ENCODE measurements at places on chromosomes 12 and 14.

DNA sequence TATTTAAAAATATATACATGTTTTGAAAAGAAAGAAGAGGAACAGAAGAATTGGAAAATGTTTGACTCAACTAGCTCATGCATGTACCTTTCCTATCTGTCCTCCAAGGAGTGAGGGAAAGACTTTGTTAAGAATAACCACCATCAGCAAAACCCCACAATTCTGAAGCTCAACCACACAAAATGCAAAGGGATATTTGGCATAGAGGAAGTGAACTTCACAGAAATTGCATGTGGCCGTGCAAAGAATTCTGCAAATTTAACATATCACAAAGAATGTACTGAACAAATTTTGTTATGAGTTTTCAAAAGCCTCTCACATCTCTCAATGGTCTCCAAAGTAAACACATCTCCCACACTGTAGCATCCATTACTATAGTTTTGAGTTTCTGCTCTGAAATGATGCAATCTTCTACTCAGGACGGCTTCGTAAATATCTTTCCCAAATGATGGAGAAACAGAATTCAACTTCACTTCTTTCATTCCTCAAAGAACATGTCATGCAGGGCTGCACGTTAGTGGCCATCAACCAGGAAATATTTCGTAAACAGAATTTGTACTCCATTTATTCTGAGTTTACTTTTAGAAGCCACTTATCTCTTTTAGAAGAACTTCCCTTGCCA, 17.6 kb downstream of the DUSP6 start:
- no peak for DNase-seq

DNA sequence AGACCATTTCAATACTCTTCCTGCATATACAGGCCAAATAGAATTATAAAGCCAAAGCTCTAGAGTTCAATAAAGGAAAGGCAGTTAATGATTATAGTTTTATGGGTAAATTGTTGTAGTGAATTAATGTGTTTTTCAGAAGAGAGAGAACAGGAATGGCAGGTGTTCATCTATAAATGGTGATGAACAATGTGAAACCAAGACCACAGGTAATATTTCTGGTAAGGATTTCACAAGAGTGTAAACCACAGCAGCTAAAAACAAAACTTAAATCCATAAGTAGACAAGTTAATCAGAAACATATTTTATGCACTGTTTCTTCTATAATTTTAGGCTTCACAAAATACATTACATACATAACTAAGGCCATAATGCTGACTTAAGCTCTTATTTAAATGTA, 204.4 kb downstream of the SYT1 start:
- DNase-seq = no peak

GRCh38 chr14:101230161-101230850, 326.8 kb upstream of the RTL1 start:
- DNase-seq = no peak

DNA sequence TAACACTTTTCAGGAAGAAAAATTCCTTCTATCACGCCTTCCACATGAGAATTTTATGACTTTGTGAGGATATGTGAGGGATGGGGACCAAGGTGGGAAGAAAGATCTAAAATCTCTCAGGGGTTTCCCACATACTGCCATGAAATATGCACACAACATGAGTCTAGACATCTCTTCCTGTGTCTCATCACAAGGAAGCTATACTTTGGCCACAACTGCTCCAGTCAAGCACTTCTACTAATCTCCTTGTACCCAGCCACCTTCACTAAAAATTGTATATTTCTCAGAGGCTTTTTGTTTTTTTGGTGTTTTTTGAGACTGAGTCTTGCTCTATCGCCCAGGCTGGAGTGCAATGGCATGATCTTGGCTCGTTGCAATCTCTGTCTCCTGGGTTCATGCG, 3.2 kb downstream of the OSBPL8 start:
- DNase-seq = no peak

DNA sequence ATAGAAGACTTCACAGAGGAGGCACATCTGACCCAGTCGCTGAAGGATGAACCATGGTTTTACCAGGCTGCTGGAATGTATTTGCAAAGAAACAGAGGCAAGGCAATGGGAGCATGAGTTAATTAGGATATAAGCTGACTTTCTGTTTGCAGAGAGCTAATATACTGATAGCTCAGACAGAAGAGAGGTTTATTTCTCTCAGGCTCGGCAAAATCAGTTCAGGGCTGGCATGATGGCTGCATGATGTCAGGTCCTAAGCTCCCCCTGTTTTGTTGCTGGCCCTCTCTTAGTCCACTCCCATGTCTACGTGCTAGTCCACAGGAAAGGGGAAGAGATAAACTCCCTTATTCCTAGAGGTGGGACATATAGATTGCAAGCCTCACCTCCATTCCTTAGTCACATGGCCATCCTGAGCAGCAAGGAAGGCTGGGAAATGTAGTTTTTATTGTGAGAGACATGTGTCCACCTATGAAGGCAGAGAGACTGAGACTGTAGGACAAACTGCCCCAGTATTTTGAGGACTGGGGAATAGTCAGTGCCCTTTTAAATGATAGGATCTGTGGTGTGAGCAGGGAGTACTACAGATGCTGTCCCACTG, 224.5 kb downstream of the VRK1 start:
- no peak for DNase-seq

DNA sequence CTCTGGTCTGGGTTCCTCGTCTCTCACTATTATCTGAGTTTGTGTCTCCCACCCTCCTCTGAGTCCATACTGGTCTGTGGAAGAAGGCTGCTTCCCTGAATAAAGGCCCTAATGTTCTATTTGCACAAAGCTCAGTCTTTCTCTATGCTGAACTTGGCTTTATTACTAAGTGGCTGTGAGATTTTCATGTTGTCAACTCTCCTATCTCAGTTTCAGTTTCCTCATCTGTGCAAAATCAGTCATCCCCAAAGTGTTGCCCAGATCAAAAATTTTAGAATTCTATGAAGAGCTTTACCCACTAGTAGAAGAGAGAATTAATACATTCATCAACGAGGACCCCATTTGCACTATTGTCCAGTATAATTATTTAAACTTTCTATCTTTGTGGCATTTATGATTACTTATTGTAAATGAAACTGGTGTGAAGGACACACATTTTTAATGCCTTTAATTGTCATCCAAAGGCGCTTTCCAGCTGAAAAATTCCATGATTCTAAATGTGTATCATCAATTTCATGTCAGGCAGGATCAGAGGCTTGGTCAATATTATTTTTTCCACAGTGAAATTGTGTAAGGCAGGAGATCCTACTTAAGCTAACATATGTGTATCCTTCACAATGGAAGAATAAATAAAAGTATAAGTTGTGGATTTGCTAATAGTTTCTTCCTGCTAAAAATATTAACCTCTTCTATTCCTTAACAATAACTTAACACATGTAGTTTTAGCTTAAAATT, 79.1 kb upstream of the EEA1 start:
- DNase-seq = no peak

DNA sequence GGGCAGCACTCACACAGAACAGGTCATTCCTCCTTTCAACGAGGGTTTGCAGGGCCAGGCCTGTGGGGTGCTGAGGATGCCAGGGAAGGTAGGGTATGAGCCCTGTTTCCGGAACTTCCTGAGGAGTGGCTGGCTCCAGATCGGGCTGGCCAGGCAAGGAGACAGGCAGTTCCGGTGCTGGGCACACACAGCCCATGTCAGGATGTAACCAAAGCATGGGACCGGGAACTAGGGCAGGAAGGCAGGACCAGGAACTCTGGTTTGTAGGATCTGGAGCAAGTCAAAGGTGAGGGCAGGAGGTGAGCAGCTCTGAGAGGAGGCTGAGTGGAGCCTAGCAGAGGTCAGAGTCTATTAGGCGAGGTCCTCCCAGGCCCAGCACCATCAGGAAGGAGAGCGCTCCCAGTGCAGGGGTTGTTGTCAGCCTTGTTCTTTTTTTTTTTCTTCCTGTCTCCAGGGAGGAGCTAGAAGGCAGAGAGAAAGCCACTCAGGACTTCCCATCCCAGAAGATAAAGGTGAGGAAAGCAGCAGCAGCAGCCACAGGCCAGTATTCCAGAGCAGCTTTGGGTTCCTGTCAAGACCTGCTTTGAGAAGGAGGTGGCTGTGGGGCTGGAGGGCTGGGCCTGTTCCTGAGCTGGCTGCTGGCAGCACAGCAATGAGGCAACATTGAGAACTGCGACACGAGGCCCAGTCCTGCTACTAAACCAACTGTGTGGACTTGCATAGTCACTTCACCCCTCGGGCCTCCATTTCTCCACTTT, 49.0 kb upstream of the PTGR2 start:
- DNase-seq = no peak

DNA sequence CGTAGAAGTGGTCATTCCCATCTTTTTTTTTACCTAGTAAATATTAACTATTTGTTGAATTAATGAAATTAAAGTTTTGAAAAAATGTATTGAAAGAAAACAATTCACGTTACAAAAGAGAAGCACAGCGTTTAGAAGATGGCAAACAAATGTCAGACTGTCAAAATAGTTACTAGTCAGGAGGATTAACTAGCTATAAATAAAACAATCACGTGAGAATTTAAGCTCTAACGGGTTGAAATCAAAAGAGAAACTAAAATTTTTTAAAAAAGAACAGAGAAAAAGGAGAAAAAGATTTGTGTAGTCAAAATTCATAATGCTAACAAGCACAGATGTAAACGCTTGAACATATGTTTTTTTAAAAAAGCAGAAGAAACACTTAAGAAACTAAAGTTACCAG, 26.4 kb downstream of the DDHD1 start:
- DNase-seq = no peak

DNA sequence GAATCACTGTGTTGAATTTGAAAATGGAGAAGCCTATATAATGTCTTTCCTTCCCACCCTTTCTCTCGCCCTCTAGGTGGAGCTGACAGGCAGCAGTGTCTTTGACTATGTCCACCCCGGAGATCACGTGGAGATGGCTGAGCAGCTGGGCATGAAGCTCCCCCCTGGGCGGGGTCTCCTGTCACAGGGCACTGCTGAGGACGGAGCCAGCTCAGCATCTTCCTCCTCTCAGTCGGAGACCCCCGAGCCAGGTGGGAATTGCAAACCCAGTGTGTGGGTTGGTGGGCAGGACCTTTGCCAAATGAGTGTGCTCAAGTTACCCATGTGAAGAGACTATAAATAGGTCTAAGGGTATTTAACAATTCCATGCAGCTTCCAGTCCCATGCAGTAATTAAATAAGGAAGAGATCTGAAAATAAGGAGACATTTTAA, 274.7 kb downstream of the EGLN3 start:
- DNase-seq = peak; percentile 3

DNA sequence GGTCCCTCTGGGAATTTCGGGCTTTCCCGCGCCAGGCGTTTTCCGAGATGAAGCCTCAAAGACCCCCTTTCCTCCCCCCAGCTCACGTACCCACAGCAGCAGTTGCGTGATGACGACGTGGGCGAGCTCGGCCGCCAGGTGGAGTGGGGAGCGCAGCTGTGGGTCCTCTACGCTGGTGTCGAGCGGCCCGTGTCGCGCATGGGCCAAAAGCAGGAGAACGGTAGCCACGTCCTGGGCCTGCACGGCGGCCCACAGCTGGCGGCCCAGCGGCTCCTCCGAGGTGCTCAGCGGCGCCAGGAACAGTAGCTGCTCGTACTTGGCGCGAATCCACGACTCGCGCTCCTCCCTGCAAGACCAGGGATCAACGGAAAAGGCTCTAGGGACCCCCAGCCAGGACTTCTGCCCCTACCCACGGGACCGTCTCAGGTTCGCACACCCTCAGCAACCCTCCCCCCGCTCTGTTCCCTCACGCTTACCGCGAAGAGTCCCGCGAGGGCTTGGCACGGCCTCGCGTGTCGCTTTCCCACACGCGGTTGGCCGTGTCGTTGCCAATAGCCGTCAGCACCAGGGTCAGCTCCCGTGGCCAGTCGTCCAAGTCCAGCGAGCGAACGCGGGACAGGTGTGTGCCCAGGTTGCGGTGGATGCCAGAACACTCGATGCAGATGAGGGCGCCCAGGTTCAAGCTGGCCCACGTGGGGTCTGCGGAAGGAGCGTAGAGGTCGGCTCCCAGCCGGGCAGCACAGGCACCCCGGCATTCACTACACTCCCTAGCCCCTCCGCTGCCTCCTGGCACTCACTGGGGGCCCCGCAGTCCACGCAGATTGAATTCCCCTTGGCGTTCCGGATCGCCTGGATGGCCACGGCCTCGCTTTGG, 11.4 kb downstream of the AGAP2 start:
- DNase-seq = no peak

DNA sequence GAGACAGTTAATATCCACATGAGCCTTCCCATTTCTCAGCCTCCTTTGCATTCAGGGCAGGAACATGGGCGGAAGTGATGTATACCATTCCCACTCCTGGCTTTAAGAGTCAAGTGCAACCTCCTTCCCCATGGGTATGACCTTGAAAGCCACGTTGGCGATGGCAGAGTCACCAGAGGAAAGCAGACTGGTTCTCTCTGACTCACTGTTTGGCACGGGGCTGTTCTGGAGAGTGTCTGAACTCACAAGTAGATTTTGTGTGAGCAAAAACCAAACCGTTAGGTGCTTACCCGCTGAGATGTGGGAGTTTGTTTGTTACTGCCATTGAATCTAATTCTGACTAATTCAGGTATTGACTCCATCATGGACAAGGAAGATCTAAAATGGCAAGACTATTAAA, 36.7 kb upstream of the PZP start:
- peak; percentile 82 for DNase-seq

All from stimulated activated CD4-positive, alpha-beta T cell treated with anti-CD3 and anti-CD28 coated beads, Interleukin-15, amount 100 ng/mL, for 24 hours (primary cell).